ENCODE measurements at places on chromosomes 2 and 18. TPM values are rescaled to one million over a fixed set of nuclear protein-coding genes. Genes with fewer than 3 reads are reported as not detected.

UGT1A6 gene
- total RNA-seq, result 10.6 TPM

CHST9 gene
- total RNA-seq, result 0.21 TPM

MGAT5 gene
- 15.4 TPM for total RNA-seq

DNA sequence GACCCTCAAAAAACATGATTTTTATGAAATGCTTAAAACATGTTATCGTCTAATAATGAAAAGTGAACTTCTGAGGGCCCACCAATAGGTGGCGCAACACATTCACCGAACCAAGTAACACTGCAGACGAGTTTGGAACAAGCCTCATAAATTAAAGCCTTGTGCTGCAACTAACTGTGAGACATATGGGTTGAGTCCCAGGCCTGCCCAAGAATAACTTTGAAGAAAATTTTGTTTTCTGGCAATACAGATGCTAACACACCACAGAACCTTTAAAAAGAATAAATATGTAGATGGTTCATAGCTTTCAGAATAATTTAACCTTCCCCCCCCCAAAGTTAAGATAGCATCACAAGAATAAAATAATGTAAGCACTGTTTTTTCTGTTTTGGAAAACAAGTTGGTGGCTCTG, 285.9 kb downstream of the RNF144A start:
- H3K4me1 ChIP-seq, result no peaks in the 10 kb centered on the region
- H3K36me3 ChIP-seq, result no peaks in the 10 kb centered on the region
- DNase-seq, result no peak
- no peaks in the 10 kb centered on the region for H3K27me3 ChIP-seq
- H3K4me3 ChIP-seq, result no peak overlapping the region

GRCh38 chr2:186575302-186575701, 14.6 kb upstream of the ITGAV start:
- H3K4me3 ChIP-seq, result no peak overlapping the region
- H3K27me3 ChIP-seq, result no peaks in the 10 kb centered on the region
- H3K27ac ChIP-seq, result peak overlapping the region; percentile 59
- H3K36me3 ChIP-seq, result no peaks in the 10 kb centered on the region
- DNase-seq, result peak; percentile 58

DNA sequence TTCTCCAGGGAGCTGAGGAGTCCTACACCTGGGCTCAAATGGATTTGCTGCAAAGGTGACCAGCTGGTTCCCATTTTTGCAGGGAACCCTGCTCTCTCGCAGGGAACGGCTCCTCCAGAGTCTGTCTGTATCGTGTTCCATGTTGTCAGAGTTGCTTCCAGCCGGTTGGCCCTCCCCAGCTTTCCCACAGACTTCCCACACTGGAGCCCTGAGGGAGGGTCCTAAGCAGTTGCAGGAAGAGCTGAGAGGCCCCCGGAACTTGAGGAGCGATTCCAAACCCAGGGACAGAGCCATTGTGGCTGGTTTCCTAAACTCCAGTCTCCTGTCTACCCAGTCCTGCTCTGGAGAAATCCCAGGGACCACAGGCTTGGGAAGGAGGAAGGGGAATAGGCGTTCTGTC, 121.7 kb upstream of the PPP1CB start:
- H3K36me3 ChIP-seq, result no peaks in the 10 kb centered on the region
- H3K27me3 ChIP-seq, result no peaks in the 10 kb centered on the region
- no peak for DNase-seq
- H3K4me1 ChIP-seq, result peaks cover 66% of the 10 kb centered on the region
- H3K4me3 ChIP-seq, result no peak overlapping the region
- H3K27ac ChIP-seq, result peak overlapping the region; percentile 94

All from ascending aorta (tissue), 2 donors.